ENCODE measurements at places on chromosomes 16 and 17. TPM values are rescaled to one million over a fixed set of nuclear protein-coding genes. Genes with fewer than 3 reads are reported as not detected.

GRAPL gene
- 4.3 TPM for total RNA-seq

GNG13 gene
- total RNA-seq = not detected

SOST gene
- total RNA-seq = 0.18 TPM

JPH3 gene
- total RNA-seq = 1.0 TPM

MPV17L gene
- total RNA-seq = 13.5 TPM

CRYM gene
- 59.5 TPM for total RNA-seq

SPN gene
- total RNA-seq = 1.6 TPM

WDR90 gene
- total RNA-seq = 60.4 TPM

STXBP4 gene
- 7.2 TPM for total RNA-seq
